ENCODE measurements at places on chromosomes 5 and 9.
A peak's percentile ranks its signal among the peaks of the same experiment; 100 is the strongest.

DNA sequence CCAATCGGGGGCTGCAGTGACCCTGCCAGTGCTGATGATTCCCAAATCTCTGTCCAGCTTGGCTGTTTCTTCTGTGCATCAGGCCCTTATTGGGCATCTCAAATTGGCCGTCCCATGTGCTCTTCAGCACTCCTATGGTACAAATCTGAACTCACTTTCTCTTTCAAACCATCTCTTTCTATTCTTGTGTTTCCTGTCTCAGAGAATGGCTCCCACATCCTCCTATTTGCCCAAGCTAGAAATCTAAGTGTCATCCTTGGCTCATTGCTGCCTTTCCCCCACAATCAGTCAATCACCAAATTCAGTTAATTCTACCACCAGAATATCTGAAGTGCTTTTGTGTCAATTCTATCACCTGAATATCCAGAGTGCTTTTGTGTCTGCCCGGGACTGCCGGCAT, 336.6 kb downstream of the CWC27 start:
- DNase-seq: no peak

GRCh38 chr5:132765311-132766019, 11.6 kb downstream of the SEPTIN8 start:
- no peak for DNase-seq

GRCh38 chr9:111945216-111945615, 48.6 kb downstream of the UGCG start:
- peak; percentile 61 for DNase-seq

- DNase-seq: peak; percentile 63
Observed at GRCh38 chr9:121698627-121699570, 47.5 kb downstream of the DAB2IP start.

DNA sequence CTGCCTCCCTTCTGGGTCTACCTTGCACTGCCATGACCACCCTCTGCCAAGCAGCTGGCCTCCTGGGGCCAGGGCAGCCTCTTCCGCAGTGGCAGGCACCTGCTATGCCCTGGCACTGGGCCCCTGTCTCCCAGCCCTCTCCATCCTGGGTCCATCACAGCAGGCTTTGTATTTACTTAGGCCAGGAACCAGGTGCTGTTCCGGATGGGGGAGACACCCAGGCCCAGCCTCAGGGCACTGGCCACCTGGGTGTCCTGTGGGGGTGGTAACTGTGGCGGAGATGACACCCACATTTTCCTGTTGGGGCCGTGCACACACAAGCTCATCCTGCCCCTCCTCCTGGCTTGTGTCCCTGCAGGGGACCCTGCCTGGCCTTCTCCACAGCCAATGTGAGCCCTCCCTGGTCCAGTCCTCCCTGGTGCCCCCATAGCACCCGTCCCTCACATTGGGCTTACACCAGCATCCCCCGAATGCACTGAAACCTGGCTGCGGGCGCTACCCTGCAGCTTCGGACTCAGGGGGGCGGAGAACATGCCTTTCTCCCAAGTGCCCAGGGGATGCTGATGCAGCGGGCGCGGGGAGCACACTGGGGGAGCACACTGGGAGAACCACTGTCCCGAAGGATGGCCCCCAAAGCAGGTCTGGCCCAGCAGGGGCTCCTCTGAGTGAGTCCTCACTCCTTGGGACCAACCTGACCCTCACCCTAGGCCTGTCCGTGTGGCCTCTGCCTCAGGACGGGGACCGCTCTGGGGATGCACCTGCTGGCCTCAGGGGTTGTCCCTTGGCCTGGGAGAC, 17.9 kb downstream of the FAM163B start:
- DNase-seq: no peak

- DNase-seq: peak; percentile 27
Observed at GRCh38 chr9:122377241-122378164, 6.7 kb downstream of the PTGS1 start.

Data from M059J (cell line).